NCI-H1694 treated with DMSO at 0.1 percent for 48 hours (cell line): ENCODE measurements at places on chromosomes 2 and 18.

DNA sequence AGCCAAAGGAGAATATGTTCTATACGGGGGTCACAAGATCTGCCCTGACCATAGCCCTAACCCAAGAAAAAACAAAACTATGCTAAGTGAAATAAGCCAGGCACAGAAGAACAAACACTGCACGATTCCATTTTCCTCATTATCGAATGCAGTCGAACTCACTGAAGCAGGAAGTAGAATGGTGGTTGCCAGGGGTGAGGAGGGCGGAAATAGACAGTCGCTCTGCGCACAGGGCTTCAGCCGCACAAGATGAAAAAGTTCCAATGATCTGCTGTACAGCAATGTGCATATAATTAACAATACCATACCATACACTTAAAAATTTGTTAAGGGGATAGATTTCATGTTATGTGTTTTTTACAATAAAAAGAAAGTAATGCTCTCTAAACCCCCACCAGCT, 257.7 kb downstream of the TXNL1 start:
- DNase-seq, result no peak

DNA sequence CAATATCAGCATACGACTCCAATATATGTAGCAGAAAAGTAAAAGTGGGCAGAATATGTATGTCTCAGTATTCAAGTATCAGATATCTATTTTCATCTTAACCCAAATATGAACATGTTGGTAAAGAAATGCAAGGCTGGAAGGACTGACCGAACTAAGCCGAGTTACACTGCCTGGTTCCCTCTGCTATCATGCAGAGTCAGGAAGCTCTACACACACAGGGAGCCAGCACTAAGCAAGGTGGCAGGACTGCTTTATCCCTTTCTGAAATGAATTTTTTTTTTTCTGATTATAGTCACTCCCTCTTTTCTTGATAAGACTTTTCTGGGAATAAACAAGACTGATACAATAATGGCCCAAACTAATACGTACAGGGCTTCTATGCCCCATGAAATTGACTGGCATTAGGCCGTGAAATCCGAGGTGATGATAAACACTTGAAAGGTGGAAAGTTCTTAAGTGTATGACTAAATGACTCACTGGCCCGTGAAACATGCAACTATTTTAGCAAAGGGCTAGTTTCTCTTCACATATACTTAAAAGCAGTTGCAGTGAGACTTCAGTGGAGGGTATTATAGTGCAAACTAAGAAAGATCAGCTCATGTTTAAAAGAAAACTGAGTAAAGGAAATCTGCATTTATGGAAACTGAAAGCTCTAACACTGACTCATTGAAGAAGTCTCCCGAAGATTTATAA, 14.9 kb downstream of the DPP4 start:
- no peak for DNase-seq

- DNase-seq, result no peak
Observed at GRCh38 chr2:171874963-171875362, 19.1 kb downstream of the SLC25A12 start.

DNA sequence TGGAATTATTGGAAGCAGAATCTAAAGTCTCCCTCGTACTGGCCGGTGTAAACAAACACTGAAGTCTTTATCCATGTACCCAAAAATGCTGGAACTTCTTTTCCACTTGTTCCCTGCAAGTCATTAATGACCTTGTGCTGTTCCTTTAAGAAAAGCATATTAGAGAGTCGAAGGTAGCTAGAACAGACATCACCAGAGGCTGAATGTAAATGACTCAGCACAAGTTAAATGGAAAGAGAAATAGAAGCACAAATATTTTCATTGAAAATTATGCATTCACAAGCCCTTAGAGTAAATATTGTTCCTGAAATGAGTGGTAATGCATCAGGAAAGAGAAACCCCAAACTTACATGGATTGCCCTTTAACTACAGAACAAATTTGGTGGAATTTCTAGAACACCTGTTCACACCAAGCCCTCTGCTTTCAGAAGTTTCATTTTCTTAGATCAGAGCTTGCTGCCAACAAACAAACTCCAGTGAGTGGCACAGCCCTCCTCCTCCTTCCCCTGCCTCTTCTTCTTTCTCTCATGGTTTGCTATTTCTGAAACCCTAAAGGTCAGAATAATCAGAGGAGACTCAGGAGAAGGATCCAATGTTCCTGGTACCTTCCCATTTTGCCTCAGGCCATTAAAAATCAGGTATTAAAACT, 264.3 kb downstream of the TXNL1 start:
- DNase-seq, result no peak

- no peak for DNase-seq
Observed at GRCh38 chr2:174551697-174552096, 45.9 kb downstream of the WIPF1 start.

GRCh38 chr2:64998658-64999061, 9.5 kb downstream of the SLC1A4 start:
- DNase-seq, result no peak

DNA sequence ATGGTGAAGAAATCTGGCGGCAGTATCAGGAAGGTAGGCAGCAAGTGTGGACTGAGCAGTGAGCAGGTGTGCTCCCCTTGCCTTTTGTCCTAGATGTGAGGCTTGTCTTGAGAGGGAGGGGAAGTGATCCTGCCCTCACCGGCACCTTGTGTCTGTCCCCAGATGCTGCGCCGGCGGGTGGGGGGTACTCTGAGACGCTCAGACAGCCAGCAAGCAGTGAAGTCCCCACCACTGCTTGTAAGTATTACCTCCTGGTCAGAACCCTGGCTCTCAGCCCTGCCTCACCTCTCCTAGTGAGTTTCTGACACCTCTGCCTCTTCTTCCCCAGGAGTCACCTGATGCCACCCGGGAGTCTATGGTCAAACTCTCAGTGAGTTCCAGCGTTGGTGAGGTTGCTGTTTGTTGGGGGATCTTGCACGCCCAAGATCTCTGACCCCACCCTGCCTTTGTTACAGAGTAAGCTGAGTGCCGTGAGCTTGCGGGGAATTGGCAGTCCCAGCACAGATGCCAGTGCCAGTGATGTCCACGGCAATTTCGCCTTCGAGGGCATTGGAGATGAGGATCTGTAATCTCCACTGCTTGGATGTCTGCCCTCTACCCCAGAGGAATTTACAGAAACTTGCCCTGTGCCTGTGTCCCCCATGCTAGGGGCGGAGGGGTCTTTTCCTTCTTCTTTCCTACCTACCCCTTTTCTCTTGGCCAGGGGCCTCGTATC, 4.2 kb downstream of the ZNF513 start:
- DNase-seq, result no peak

- no peak for DNase-seq
Observed at GRCh38 chr2:69300650-69301049, 86.4 kb downstream of the GFPT1 start.

DNA sequence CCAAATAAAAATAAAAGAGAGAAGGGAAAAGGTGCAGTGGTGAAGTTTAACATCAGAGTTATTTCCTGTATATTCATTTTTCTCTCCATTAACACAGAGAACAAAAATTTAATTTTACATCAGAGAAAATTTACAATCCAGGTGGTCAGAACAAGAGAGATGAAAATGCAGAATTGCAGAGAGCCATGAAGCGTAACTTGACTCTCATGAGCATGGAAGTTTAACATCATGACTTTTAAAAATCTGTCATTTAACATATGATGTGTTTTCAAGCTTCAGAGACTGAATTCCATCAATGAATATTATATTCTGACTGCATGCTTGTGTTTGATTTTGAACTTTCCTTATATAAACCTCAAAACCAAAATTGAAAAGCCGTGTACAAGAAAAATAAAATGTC, 79.3 kb upstream of the ZNF397 start:
- no peak for DNase-seq

GRCh38 chr18:79465392-79465991, 69.8 kb downstream of the NFATC1 start:
- DNase-seq, result no peak

DNA sequence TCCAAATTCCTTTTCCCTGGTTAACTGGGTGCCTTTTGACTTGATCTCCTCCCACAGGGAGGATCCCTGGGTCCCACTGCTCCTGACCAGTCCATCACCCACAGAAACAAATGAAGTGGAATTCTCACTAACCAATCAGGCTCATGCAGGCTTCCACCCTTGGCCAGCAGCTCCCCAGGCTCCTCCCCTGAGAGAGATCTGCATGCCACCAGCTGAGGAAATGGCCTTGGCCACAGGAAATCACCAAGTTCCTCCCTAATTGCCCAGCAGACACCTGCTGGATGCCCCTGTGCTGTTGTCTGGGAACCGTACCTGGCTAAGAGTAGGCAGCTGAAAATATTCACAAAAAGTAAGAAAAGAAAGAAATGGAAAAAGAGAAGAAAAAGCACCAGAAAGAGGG, 207.4 kb downstream of the NCK2 start:
- DNase-seq, result no peak

- DNase-seq, result no peak
Observed at GRCh38 chr2:45223531-45223930, 214.3 kb upstream of the SIX2 start.

- no peak for DNase-seq
Observed at GRCh38 chr2:47516360-47517104, 113.6 kb downstream of the MSH2 start.

DNA sequence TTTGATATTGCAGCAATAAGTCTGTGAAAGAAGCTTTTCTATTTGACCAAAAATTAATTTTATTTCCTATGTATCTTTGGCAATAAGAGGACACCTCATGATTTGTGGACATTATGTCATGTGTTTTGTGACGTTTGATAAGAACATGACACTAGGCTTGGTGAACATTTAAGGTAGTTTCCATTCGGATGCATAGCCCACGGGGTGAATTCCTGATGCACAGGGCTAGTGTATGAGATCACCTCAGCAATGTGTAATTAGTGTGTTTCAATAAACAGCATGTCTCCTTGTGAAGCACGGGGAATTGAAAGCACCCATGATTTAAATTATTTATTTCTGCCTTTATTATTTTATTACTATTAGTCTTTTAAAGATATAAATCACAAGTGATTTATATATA, 146.1 kb upstream of the LINC00305 start:
- no peak for DNase-seq

- DNase-seq, result no peak
Observed at GRCh38 chr2:202098291-202098690, 25.2 kb downstream of the KIAA2012 start.

DNA sequence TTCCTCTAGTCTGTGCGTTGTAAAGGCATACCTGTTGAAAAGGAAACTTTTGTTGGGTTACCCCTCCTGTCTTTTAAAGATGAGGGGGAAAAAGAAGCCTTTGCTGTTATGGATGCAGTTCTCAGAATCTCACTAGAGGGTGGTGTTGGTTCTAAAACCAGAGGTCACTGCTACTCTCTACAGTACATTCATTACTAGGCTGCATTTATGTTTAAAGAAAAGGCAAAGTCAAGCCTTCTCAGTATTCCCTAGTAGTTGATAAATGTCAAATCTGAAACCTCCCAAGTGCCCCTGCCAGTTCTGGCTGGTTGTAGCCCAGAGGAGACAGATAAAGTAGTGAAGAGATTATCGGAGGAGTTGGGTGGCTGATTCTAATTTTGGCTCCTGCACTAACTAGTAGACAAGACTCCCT, 1.4 kb upstream of the PLCL1 start:
- DNase-seq, result peak; percentile 65

DNA sequence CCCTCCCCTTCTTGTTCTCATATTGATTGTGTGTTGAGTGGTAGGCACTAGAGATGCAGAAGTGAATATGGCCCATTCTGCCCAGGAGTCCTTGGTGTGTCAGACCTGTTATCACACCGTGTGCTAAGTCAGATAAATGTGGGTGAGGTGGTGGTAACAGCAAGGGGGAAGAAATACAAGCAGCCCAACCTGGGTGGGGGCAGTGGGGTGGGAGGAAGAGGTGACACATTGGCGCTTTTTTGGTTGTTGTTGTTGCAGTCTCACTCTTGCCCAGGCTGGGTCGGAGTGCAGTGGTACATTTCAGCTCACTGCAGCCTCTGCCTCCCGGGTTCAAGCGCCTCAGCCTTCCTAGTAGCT, 12.8 kb downstream of the B3GNT2 start:
- no peak for DNase-seq

DNA sequence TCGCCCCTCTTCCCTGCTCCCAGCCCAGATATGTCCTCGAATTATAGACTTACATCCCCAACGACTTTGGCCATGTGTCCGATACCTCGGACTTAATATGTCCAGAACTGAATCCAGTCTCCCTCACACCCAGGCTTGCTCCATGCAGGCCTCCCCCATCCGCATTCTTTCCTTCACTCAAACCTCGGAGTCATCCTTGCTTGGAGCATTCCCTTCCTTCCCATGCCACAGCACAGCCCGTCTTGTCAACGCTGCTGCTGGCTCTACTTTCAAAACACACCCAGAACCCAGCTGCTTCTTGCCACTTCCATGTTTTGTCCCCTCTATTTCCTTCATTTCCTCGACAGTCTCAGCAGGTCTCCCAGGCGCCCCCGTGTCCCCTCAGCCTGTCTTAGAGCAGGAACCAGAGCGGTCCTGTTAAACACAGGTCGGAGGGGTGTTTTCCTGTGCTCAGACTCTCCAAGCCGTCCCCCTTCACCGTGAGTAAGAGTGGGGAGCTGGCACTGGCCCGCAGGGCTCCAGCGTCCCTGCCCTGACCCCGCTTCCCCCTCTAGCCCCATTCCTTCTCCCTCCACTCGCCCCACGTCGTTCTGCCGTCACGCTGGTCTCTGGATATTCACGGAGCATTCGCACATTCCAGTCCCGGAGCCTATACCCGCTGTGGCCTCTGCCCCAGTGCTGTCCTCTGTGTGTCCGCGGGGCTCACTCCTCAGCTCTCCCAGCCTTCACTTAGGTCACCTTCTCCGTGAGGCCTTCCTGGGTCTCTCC, 54.4 kb downstream of the VAPA start:
- DNase-seq, result no peak

DNA sequence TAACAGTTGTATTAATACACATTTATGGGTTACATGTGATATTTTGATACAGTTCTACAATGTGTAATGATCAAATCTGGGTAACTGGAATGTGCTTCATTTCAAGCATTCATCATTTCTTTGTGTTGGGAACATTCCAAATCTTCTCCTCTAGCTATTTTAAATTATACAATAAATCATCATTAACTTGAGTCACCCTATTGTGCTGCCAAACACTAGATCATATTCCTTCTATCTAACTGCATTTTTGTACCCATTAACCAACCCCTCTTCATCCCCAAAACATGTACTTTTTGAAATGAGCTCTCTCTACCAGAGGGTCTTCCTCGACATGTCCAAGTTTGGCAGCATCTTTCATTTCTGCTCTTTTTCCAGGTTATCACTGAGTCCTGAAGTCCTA, 81.1 kb upstream of the TTC39C start:
- no peak for DNase-seq

DNA sequence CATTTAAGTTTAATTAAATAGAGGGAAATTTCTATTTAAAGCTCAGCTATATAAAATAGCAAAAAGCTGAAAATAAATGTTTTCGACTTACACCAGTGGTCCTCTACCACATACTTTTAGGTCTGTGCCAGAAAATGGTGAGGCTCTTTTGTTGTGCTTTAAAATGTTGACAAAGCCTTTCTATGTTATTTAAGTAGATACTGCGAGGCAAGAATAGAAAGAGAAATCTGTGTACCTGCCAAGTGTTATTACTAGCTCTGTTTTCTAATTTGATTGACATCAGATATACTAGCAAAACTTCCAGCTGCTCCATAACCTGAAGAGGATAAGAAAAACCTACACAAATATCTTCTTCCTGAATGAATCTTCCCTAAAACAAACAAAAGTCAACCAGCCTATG, 53.6 kb downstream of the LPIN2 start:
- no peak for DNase-seq
